Caki2 (cell line): ENCODE measurements at places on chromosomes 6 and 20.

DNA sequence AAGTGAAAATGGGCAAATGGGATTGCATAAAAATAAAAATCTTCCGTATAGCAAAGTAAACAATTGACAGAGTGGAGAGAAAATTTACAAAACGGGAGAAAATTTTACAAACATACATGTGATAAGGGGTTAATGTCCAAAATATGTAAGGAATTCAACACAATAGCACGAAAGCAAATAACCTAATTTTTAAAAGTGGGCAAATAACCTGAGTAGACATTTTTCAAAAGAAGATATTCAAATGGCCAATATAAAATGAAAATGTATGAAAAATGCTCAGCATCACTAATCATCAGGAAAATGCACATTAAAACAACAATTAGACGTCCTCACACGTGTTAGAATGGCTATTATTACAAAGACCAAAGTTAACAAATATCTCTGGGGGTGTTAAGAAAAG, 441.5 kb downstream of the HTR1B start:
- no peak for DNase-seq

DNA sequence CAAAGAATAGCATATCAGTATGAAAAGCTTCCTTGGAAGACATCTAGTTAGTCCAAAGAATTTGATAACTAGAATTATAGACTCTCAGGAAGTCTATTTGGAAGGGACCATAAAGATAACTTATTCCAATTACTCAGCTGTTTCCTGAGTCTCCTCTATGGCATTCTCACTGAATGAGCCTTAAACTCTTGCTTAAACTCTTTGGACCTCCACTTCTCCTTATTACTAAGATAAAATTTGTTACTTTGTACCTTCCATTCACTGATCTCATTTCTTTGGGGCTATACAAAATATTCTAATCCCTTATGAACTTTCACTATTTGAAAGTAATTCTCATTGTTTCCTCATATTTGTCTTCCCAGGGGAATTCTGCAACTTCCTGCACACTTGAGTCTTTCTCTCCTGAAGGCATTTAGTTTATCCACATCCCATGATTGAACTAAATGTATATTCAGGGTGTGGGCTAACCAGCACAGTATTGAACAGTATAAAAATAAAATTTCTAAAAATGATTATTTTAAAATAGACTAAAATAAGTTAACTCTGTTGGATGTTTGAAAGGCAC, 67.1 kb upstream of the NOTCH4 start:
- DNase-seq = no peak

DNA sequence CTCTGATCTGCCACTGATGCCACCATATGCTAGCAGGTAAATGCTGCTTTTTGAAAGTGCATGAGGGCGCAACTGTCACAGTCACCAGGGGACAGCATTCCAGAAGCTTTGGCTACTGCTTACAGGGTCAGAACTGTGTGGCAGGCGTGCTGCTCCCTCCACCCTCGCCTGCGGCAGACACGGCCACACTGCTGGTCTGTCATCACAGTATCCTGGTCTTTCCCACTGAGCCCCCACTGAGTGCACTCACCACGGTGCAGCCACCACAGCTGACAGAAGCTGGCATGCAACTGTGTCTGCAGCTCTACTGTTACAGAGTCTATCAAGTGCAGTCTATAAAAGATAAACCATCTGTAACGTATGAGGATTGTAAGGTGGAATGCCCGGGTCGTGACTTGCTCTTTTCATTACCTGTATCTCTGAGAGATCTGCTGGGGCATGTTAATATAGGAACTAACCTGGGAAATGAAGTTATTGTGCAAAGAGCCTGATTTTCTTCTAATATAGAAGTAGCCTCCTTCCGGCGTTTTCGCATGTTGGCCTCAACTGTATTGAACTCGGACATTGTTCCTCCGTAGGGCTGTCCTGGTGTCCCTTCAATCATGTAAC, 24.5 kb downstream of the GCLC start:
- DNase-seq = no peak

- no peak for DNase-seq
Observed at GRCh38 chr6:138957903-138958302, 30.1 kb downstream of the REPS1 start.

- no peak for DNase-seq
Observed at GRCh38 chr6:142823256-142823902, 121.6 kb downstream of the HIVEP2 start.

- DNase-seq = no peak
Observed at GRCh38 chr6:148959008-148959407, 212.2 kb downstream of the UST start.

- no peak for DNase-seq
Observed at GRCh38 chr20:34017610-34018009, 23.9 kb downstream of the RALY start.

- no peak for DNase-seq
Observed at GRCh38 chr6:33661106-33661838, 40.1 kb downstream of the ITPR3 start.

- DNase-seq = no peak
Observed at GRCh38 chr20:50536333-50536732, 26.1 kb downstream of the PTPN1 start.

- no peak for DNase-seq
Observed at GRCh38 chr6:84908304-84908904, 144.0 kb upstream of the TBX18 start.

GRCh38 chr6:142440600-142441293, 138.9 kb downstream of the ADGRG6 start:
- DNase-seq = no peak

DNA sequence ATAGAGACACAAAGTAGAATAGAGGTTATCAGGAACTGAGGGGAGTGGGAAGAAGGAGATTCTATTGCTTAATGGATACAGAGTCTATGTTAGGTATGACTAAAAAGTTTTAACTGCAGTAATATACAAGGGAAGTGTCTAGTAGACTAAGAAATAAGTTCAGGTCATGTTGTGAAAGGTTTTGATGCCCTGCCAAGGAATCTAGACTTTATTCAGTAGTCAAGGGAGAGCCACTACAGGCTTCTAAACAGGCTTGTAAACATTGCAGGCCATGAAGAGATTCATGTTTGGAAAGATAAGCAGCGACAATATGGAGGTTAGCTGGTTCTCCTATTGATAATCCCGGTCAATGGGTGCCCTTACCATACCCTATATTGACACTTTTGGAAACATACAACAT, 352.8 kb upstream of the SOX4 start:
- no peak for DNase-seq

DNA sequence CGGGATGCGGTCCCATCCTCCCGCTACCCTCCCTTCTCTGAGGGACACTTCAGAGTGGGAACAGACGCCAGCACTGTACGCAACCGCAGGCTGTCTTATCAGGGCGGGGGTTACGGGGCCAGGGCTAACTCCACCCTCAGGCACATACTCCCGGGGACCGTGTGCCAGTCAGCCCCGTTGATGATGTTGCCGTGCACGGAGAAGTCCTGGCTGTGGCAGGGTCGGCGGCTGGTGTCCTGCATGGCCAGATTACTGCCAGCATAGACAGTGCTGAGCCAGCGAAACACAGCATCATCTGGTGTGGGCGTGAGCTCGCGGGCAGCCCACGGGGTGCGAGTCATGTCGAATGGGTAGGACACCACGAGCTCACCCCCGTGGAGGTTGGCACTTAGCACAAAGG, 5.0 kb downstream of the CPXM1 start:
- no peak for DNase-seq

GRCh38 chr6:20540683-20541082, 6.4 kb downstream of the CDKAL1 start:
- peak; percentile 72 for DNase-seq

GRCh38 chr6:43393602-43394001, 24.2 kb upstream of the ZNF318 start:
- no peak for DNase-seq

DNA sequence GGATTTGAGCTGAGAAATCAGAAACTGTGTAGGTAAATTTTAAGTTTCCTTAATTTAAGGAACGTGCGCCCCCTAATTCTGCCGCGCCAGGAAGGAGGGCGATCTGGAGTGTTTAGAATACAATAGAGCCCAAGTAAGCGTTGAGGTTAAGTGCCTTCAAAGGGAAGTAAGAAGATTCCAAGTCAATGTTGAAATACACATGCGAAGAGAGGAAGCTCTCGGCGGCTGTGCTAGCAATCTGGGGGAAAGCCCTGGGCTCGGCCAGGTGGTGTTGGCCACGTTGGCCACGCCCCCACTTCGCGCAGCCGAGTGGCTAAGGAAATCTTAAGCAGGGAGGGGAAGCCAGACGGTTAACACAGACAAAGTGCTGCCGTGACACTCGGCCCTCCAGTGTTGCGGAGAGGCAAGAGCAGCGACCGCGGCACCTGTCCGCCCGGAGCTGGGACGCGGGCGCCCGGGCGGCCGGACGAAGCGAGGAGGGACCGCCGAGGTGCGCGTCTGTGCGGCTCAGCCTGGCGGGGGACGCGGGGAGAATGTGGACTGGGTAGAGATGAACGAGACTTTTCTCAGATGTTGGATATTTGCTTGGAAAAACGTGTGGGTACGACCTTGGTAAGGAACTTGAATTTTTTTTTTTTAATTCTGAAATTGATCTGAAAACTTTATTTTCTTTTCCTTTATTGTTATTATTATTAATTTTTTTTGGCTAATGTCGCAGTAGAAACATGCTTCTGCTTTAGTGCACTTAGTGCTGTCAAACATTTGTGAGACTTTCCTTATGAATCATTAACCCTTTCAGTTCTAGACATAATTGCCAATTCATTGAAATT, at the start of gene PRDM1:
PRDM1 (plus strand) TSS at position 353 of the 830 bp plus-strand sequence; CDS start at position 571, 218 bp downstream.
- DNase-seq = peak; percentile 85

GRCh38 chr6:131205481-131206244, 70.4 kb downstream of the AKAP7 start:
- no peak for DNase-seq

DNA sequence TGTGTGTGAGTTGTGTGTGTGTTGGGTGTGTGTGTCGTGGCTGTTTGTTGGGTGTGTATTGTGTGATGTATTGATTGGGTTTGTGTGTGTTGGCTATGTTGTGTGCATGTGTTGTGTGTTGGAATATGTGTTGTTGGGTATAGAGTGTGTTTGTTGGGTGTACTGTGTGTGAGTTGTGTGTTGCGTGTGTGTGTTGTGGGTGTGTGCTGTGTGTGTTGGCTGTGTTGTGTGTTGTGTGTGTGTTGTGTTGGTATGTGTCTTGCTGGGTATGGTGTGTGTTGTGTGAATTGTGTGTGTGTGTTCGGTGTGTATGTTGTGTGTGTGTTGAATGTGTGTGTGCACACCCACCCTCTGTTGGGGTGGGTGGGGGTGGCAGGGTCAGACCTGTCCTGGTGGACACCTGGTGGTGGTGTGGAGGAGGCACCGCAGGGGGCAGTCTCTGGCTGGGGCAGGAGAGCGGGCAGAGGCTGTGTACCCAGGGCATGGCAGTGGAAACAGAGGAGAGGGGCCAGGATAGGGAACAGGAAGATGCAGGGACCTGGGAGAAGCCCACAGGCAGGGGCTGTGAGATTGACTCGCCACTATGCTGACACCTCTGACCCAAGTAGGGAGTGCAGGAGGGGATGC, 25.5 kb upstream of the PXDC1 start:
- DNase-seq = no peak

DNA sequence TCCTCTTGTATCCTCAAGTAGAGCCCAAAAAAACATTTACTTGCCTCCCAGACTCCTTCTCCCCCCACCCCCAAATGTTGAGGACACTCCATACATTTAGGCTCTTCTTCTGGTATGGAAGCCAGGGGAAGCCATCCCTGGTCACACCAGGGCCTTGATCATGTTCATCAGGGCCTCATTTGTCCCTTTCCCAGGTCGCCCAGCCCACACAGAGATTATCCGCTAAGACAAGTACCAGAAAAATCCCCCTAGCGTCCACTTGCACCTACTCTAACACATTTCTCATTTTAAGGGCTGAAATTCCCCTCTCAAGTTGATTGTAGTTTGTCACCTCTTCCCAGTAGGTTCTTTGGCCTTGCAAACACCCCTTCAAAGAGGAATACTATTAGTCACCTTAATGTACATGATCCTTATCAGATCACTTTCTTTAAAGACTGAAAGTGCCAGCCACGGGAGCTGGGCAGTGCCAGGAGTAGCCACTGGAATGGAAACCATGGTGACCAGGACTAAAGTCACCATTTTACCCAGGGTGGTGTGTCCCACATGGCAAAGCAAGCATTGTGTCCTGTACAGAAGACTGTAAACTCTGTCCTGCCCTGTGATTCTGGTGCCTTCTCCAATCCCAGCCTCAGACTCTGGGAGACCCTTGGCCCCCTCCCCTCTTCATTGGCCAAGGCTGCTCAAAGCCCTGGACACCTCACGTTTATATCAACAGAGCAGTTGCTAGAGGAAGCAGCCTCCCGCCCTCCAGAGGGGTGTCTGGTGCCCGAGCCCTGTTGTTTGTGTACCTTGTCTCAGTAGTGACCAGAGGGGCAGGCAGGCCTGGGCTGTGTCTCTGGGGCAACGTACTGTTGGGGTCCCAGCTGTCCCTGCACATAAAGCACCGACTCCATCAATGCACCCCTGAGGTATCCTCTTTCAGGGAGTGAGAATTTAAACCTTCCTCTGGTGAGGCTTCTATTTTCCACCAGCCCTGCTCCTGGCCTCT, 5.0 kb upstream of the APOBEC2 start:
- no peak for DNase-seq

DNA sequence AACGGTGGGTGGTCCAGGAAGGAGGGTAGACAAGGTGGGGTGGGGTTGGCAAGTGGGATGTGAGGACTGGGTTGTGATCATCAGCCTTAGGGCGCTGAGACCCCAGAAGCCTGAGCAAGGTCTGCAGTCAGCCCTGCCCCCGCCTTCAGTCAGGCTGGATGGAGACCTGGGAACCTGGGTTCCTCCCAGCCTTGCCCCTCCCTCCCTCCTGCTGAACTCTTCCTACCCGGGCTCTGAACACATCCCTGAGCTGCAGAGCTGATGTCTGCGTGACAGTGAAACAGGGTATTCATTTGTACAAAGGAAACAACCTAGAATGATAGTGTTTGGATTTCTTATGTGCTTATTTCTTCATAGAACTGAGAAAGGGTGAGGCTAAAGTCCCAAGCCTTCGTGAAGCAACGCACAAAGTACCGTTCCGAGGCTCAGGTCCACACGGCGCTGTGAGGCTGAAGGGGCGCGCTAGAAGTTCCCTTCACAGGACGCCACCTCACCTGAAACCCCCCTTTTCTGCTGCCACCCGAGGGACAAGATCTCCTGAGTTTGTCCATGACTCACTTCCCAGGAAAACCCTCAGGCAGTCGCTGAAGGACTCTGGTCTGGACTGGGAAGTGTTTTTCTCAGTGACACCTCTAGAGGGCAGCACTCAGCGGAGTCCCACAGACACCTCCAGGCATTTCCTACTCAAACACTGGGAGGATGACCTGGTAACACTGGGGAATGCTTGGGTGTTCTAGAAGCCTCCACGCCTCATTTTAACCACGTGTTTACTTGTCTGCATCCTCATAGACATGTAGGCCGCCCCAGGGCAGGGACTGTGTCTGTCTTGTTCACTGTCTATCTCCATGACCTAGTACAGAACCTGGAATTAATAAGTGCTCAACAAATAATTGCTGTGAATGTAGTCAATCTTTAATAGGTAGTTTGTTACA, 1.2 kb downstream of the GSTA5 start:
- DNase-seq = peak; percentile 66
